Adrenal gland (tissue), 19 donors: ENCODE measurements at places on chromosomes 2 and 18. TPM values are rescaled to one million over a fixed set of nuclear protein-coding genes. Genes with fewer than 3 reads are reported as not detected.
A peak's percentile ranks its signal among the peaks of the same experiment; 100 is the strongest.

DNA sequence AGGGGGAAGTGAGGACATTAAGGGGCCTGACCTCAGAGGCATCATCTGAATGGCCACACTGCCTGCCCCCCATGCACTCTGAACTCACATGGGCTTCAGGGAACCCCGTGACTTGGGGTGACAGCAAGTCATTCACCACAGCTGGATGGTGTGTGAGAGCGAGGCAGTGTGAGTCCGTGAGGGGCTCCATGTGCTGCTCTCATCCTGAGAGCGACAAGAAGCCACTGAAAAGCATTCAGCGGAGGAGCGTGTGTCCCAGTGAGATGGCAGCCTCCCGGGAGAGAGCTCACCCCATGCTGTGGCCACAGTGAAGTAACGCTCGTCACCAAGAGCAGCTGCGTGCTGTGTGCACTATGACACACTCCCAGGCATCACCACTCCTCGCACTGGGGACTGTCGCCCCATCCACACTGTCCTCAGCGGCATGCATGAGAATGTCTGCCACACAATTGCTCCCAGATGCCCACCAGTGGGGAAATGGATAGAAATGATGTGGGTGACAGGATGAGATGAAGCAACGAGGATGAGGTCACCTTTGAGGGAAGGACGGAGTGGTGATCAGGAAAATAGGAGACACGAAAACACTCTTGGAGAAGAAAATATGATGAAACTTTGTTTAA is 213.0 kb upstream of the RAB6C start:
- H3K36me3 ChIP-seq: no peaks in the 10 kb centered on the region
- no peak for DNase-seq
- H3K27ac ChIP-seq: no peak overlapping the region
- H3K4me3 ChIP-seq: no peak overlapping the region

- no peak overlapping the region for H3K4me3 ChIP-seq
- H3K27ac ChIP-seq: no peak overlapping the region
- peaks cover 85% of the 10 kb centered on the region for H3K27me3 ChIP-seq
- H3K4me1 ChIP-seq: peaks cover 21% of the 10 kb centered on the region
- no peak for DNase-seq
Observed at GRCh38 chr2:45008296-45009129, 739 bp downstream of the SIX2 start.

DNA sequence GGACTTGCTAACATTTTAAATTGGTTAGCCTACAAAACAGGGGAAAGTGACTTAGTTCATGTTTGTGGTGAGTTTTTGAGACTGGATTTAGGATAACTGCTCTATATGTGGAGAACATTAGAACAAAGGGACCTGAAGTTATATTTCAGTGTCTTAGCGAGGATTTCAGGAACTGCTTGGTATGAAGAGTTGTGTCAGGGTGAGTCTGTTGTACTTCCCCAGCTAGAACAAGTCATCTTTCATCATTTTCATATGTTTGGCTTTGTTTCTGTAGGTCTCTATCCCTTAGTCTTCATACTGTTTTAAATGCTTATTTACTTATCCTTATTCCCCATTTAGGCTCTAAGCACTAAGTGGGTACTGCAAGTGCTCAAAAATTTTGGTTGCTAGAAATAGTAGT is 41.9 kb downstream of the KCMF1 start:
- H3K4me3 ChIP-seq: no peak overlapping the region
- H3K27me3 ChIP-seq: no peaks in the 10 kb centered on the region
- no peak for DNase-seq
- H3K27ac ChIP-seq: no peak overlapping the region

GRCh38 chr18:76496194-76496890 is 1.3 kb upstream of the ZNF516 start:
- no peaks in the 10 kb centered on the region for H3K4me1 ChIP-seq
- DNase-seq: peak; percentile 80
- H3K36me3 ChIP-seq: no peaks in the 10 kb centered on the region
- H3K27ac ChIP-seq: peak overlapping the region; percentile 90
- peak overlapping the region; percentile 95 for H3K4me3 ChIP-seq

DNA sequence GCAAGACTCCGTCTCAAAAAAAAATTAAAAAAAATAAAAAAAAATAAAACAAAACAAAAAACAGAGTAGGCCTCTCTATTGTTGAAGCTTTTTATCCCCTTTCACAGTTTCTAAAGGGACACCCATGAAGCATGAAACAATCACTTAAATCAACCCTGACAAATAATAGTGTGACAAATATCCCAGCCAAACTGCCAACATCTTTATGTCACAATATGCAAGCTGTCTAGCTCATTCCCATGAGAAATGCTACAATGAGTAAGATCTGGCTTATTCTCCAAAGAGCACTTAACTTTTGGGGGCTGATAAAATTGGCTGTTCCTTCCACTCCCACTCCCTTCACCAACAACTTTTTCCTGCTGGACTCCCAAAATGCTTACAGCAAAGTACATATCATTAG is 21.7 kb upstream of the ABCA12 start:
- no peak overlapping the region for H3K4me3 ChIP-seq
- no peaks in the 10 kb centered on the region for H3K4me1 ChIP-seq
- H3K27me3 ChIP-seq: no peaks in the 10 kb centered on the region
- no peak overlapping the region for H3K27ac ChIP-seq
- H3K36me3 ChIP-seq: no peaks in the 10 kb centered on the region

DNA sequence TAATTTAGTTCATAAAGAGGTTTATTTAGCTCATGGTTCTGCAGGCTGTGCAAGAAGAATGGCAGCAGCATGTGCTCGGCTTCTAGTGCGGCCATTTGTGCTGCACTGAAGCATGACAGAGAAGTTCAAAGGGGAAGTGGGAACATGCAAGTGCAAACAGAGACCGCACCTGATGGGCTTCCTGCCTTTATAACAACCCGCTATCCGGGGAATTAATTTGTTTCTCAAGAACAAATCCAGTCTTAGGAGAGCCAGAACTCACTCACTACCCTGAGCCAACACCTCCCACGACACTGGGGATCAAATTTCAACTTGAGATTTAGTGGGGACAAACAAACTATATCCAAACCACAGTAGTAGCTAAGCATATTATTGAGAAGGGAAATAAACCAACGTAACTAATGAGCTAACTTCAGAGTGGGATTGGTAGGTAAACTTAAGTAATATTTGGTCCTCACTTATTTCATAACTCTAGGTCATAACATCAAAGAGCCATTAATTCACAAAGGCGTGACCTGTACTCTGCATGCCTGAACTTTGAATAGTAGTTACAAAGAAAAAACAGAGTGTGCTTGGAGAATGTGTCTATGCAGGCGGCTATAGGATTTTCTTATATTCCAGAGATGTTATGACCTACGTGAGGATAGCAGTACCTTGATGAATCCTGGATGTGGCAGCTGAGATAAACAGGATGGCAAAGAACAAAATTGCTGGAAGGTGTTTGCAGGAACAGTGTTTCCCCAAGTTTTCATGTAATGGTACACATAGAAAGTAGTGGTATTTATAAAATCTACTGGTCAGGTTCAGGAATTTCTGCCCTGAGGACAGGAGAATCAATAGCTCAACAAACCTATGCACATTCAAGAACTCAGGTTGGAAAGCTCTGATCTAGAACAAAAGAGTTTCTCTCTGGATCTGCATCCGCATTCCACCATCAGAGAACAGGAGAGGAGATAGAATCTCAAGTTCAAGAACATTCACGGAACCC is 845.9 kb upstream of the ID2 start:
- no peaks in the 10 kb centered on the region for H3K36me3 ChIP-seq
- no peak overlapping the region for H3K27ac ChIP-seq
- H3K27me3 ChIP-seq: no peaks in the 10 kb centered on the region
- no peak for DNase-seq

DNA sequence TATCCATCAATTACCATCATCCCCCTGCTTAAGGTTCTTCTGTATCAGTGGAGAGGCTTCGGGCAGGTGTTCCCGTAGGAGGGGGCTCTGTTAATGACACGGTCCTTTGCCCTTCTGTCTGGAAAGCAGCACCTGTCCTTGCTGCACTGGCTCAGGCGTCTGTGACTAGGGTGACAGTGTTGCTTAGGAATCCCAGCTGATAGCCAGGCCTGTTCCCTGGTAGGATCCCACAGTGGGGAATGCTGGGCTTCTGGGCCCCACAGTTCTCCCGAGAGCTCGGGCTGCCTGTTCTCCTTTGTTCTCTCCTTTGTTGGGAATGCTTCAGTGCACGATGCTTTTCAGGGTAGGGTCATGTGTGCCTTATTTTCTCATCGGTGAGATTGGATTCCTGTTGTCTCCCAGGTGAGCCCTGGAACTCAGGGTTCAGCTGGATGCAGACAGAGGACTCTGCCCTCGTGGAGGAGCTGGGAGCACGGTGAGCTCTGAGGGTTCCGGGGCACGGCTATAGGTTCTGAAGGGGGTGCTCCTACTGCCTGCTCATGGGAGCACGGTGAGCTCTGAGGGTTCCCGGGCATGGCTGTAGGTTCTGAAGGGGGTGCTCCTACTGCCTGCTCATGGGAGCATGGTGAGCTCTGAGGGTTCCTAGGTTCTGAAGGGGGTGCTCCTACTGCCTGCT is 9.6 kb downstream of the SNTG2 start:
- no peaks in the 10 kb centered on the region for H3K4me1 ChIP-seq
- H3K4me3 ChIP-seq: no peak overlapping the region
- DNase-seq: no peak
- H3K27ac ChIP-seq: no peak overlapping the region
- no peaks in the 10 kb centered on the region for H3K36me3 ChIP-seq

DNA sequence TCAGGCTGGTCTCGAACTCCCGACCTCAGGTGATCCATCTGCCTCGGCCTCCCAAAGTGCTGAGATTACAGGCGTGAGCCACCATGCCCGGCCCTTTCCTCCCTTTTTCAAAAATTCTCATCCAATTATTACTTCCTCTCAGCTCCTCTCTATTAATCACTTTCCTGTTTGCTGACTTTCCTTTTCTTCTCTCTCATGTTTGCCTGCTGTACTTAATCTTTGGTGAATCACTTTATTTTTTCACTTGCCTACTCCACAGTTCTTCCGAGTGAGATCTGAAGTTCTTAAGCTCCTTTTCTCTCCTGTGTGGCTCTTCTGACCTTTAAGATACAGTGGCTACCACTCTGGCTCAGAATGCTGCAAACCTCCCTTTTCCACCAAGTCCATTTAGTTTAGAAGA is 126.3 kb upstream of the SERTAD2 start:
- no peaks in the 10 kb centered on the region for H3K4me1 ChIP-seq
- no peak overlapping the region for H3K27ac ChIP-seq
- no peaks in the 10 kb centered on the region for H3K36me3 ChIP-seq
- DNase-seq: no peak
- no peak overlapping the region for H3K4me3 ChIP-seq

- H3K4me1 ChIP-seq: no peaks in the 10 kb centered on the region
- no peaks in the 10 kb centered on the region for H3K27me3 ChIP-seq
- H3K36me3 ChIP-seq: no peaks in the 10 kb centered on the region
Observed at GRCh38 chr18:49123431-49123830, 172.7 kb upstream of the SMAD7 start.

DNA sequence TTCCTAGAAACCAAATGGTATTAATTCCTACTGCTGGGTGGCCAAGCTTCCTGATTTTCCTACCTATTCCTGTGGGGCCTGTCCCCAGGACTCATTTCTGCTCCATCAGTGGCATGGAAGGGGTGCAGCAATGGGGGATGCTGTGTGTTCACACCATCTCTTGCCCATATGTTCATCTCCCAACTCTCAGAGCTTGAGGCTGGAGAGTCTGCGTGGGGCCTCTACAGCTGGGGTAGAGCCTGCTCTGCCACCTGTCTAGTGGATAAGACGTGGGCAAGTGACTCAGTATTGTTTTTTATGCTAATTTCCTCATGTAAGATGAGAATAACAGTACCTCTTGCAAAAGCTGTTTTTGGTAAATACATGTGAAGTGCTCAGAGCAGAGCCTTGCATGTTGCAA is 149.8 kb downstream of the ACTR3 start:
- H3K27me3 ChIP-seq: no peaks in the 10 kb centered on the region
- no peak for DNase-seq
- H3K36me3 ChIP-seq: no peaks in the 10 kb centered on the region
- no peak overlapping the region for H3K4me3 ChIP-seq
- no peaks in the 10 kb centered on the region for H3K4me1 ChIP-seq

DNA sequence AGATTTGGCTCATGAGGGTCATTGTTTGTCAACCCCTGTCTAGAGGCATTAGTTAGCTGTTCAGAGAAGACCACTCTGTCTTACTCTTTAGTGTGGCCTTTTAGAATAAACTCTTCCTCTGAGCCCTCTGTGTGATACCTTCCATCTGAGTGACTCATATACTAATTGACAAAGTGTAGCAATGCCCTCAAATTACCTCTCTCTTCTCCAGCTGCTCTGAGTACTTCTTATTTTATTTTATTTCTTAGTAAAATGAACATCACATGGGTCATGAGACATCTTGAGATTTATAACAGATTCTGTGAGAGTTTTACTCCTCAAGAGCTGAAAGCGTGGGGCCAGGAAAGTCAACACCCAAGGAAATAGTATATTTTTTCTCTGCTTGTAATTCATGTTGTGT is 67.4 kb downstream of the KCTD18 start:
- no peaks in the 10 kb centered on the region for H3K4me1 ChIP-seq
- no peak overlapping the region for H3K27ac ChIP-seq
- H3K4me3 ChIP-seq: no peak overlapping the region
- H3K36me3 ChIP-seq: no peaks in the 10 kb centered on the region

- no peak for DNase-seq
- H3K36me3 ChIP-seq: no peaks in the 10 kb centered on the region
- H3K4me3 ChIP-seq: no peak overlapping the region
- H3K27me3 ChIP-seq: no peaks in the 10 kb centered on the region
Observed at GRCh38 chr18:63817441-63818051, 42.3 kb downstream of the SERPINB7 start.

DNA sequence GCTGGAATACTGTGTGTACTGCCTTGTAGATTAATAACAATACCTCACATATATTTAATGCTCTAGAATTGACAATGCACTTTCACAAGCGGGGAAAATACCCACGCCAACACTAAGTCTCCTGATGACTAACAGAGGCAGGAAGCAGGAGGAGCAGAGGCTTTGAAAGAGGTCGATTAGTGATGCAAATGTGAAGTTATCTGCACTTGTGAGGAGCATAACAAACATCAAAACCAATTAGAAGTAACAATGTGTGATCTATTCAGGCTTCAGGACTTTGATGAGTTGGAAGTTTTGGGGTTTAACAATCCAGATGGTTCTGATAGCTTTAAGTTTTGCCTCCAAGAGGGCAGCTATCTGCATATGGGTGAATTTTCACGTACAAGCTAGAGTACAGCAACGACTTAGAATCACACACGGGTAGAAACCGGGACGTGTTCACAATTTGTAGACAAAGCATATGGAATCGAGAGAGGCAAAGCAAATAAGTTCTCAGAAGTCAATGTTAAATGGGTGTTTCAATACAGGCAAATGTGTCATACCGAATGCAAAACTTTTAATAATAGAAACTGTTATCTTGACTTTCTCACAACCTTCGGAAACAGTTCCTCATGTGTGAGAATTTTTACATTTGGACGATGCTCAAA is 114.5 kb downstream of the METTL8 start:
- DNase-seq: no peak
- H3K27me3 ChIP-seq: no peaks in the 10 kb centered on the region

- no peaks in the 10 kb centered on the region for H3K27me3 ChIP-seq
- H3K4me3 ChIP-seq: no peak overlapping the region
- H3K36me3 ChIP-seq: peaks cover 12% of the 10 kb centered on the region
- no peak overlapping the region for H3K27ac ChIP-seq
- no peaks in the 10 kb centered on the region for H3K4me1 ChIP-seq
Observed at GRCh38 chr18:12310762-12311161, 2.7 kb downstream of the TUBB6 start.

Gene CCDC121
- total RNA-seq: 4.5 TPM

Gene TSPYL6
- total RNA-seq: not detected

Gene RAX
- not detected for total RNA-seq

Gene NPAS2
- 17.9 TPM for total RNA-seq

Gene PHOSPHO2
- 0.87 TPM for total RNA-seq

Gene C2orf78
- not detected for total RNA-seq
